Activated CD8-positive, alpha-beta memory T cell treated with anti-CD3 and anti-CD28 coated beads for 24 hours (primary cell): ENCODE measurements at places on chromosomes 2 and 18.

GRCh38 chr2:234158812-234159211, 108.3 kb downstream of the SPP2 start:
- DNase-seq, result no peak

DNA sequence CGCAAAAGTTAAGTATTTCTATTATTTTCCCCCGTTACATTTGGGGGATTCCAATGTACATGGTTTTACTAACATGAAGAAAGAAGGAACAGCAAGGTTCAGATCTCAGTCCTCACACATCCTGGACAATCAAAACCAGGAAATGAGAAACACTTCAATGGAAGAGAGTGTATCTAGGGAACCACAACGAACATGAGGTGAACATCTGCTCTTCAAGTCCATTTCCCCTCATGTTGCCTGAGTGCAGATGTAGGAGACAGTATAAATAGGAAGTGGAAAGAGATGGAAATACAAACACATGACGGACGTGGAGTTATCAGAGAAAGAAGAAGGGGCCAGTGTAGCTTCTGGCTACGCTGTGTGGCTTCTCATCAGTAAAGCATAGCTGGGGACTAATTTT, 52.6 kb downstream of the CHN1 start:
- DNase-seq, result no peak

- peak; percentile 56 for DNase-seq
Observed at GRCh38 chr18:21242141-21242779, at the start of gene GREB1L. TSS of gene GREB1L (plus strand) at chr18:21242232. CDS start at chr18:21383519, 141,287 bp downstream.

DNA sequence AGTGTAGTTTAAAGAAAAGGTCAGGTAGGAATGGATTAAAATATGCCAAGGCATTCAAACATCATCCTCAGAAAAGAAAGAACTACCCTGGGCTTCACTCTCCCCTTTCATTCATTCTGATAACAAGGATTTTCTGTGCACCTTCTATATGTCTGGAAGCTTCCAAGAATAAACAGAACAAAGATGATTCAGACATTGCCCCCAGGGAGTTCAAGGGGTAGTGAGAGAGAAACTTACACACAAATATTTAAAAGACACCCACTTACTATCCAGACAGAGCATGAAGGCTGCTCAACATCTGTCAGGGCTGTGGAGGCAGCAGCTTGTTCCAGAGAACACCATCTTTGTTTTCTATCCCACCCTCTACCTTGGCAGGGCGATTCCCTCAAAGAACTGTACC, 140.5 kb downstream of the ALK start:
- DNase-seq, result no peak

- DNase-seq, result no peak
Observed at GRCh38 chr18:43758734-43759133, 481.4 kb upstream of the SYT4 start.

- DNase-seq, result no peak
Observed at GRCh38 chr18:35067454-35067853, 26.2 kb downstream of the MAPRE2 start.

GRCh38 chr2:152468899-152469692, 134.1 kb downstream of the FMNL2 start:
- DNase-seq, result no peak

- no peak for DNase-seq
Observed at GRCh38 chr2:46239175-46239846, 57.9 kb upstream of the EPAS1 start.

DNA sequence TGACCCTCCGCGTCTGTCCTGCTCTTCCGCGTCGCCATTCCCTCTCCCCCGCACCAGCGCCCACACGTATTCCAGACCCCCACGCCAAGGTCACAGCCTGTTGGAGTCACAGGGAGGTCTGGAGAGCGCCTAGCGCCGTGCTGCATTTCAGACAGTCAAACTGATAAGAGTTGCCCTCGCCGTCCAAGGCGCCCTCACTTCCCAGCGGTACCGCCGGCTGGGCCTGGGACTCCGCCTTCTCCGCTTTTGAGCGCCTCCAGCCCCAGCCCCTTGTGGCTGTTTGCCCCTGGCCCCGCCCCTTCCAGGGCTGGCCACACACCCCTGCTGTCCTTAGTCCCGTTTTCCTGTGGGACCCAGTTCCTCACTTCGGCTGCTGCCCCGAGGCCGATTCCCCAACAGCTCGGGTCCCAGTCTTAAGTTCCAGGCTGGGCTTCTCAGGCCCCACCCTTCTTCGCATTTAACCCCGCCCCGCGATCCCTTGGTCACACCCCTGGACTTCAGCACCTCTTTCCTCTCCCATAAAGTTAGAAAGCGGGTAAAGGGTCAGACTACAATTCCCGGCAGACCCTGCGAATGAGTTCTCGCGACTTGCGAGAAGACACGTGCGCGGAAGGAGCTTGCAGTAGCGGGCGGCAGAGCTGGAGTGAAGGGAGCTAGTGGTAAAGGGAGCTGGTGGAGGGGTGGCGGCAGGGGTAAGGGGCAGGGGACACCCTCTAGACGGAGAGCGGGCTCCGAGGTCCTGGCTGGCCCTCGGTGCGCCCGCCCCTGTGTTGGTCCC, at the start of gene GMPPA:
TSS of gene GMPPA (plus strand) at position 612 of the 778 bp plus-strand sequence. CDS start 1,085 bp downstream, outside the sequence.
- DNase-seq, result peak; percentile 96

DNA sequence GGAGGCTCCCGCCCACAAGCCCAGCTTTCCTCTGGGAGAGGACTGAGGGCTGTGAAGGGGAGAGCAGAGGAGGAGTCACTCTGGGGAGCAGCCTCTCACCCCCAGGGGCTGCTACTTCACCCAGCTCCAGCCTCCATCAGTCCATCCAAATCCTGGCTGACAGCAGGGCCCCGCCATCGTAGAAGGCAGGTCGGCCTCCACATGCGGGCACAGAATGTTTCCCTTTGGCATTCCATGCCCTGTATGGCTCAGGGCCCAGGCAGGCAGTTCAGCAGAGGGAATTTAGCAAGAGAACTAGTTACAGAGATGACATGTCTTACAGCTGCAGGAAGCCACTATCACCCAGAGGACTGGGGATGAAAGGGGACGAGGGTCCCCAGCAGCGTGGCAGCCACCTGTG, 6.4 kb upstream of the ODC1 start:
- DNase-seq, result no peak

DNA sequence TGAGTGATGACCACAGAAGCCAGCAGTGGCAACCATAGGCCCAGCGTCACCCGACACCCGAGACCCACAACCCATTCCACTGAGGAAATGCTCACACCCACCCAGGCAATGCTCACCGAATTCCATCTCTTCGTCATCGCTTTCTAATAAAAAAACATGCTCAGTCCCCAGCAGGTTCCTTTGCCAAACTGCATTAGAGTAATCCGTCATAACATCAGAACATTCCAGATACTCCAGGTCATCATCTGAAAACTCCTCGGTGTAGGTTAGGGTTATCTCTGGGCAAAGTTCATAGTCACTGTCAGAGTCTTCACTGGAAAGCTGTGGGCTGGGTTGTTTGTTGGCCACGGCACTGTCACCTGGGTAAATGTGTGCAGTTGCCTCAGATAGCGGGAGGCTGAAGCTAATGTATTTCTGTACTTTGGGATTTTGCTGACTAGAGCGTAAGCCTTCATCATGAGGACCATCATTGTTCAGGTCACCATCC, 49.3 kb downstream of the ALPK2 start:
- peak; percentile 38 for DNase-seq

- no peak for DNase-seq
Observed at GRCh38 chr2:241495172-241496002, 13.0 kb downstream of the STK25 start.

GRCh38 chr18:9690418-9691188, 17.5 kb upstream of the RAB31 start:
- no peak for DNase-seq

DNA sequence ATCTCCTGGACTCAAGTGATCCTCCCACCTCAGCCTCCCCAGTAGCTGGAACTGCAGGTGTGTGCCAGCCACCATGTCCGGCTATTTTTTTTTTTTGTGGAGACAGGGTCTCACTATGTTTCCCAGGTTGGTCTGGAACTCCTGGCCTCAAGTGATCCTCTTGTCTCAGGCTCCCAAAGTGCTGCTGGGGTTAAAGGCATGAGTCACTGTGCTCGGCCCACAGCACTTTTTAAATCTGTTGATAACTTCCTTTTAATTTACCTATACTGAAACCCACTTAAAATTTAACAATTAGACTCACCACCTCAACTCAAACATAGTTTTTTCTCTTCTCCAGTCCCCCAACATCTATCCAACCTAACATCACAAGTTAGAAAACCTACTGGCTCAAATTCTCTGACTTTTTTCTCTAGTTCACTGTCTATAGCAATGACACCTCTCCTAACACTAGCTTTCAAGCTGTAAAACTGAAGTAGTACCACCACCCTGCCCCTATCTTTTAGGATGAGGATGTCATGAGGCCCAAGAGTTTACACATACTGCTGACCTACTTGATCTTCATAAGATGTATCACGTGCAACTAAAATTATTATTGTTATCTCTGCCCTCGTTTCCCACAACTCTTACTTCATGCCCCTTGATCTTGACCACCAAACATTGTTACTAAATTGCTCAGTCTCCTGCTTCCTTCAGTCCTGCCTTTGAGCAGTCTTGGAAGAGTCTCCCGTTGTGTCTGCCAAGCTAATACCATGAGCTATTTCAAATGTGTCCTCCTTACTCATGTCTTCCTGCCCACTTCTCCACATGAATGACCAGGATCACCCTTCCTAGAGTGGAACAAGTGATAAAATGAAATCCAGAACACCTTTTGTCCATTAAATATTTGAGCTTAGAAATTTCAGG, 142.3 kb upstream of the ZFP36L2 start:
- DNase-seq, result no peak

- no peak for DNase-seq
Observed at GRCh38 chr2:29108225-29108624, 7.0 kb upstream of the CLIP4 start.

GRCh38 chr2:33210626-33211025, 263.9 kb downstream of the LTBP1 start:
- no peak for DNase-seq

GRCh38 chr18:28136071-28136470, 40.9 kb downstream of the CDH2 start:
- no peak for DNase-seq

GRCh38 chr2:37711308-37711731, 39.9 kb upstream of the CDC42EP3 start:
- no peak for DNase-seq

- DNase-seq, result no peak
Observed at GRCh38 chr18:50006470-50007046, 188.4 kb downstream of the MYO5B start.

DNA sequence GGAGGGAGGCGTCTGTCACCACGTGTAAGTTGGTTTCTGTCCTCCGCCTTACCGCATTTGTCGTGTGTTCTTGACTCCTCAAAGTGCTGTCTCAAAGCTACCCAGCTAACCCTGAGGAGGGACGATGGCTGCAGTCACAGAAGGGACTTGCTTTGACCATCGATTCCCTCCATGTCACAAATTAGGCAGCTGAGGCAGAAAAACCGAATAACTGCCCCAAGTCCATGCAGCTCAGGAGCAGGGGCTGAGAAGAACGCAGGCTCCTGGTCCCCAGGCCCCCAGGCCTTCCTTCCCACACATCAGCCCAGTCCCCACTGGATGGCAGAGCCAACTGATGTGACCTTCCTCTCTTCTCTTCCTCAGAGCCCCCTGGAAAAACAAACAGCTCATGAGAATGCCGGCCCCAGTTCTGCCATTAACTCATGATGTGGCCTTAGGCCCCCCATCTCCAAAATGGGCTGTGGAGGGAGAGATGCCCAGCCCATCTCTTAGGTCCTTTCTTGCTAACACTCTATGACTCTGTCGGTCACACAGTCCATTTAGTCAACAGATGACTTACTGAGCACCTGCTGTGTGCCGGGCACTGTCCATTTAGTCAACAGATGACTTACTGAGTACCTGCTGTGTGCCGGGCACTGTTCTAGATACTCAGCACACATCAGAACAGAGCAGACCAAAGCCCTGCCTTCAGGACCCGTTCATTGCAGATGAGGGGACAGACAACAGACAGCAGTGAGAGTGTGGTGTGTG, 19.6 kb downstream of the MTERF4 start:
- DNase-seq, result peak; percentile 52

- no peak for DNase-seq
Observed at GRCh38 chr2:225465827-225466226, 66.3 kb downstream of the NYAP2 start.

DNA sequence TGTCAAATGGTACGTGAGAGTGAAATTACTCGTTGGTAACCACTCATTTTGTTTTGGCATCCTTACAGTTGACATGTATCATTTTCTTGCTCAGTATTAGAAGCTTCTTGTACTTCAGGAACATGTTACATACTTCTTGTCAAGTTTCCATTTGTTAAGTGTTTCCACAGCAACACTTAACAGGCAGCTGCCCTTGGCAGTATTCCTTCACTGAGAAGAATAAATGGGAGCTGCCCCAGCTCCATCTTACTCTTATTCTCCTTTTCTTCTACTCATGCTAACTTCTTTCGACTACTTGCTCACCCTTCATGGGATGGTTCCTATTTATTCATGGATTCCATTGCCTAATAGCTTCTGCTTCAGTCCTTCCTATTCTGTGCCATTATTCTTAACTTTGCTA, 60.1 kb upstream of the TUBA3E start:
- DNase-seq, result no peak

- DNase-seq, result no peak
Observed at GRCh38 chr18:78378403-78378802, 601.2 kb upstream of the SALL3 start.

GRCh38 chr2:38149531-38149930, 73.6 kb upstream of the CYP1B1 start:
- DNase-seq, result no peak

DNA sequence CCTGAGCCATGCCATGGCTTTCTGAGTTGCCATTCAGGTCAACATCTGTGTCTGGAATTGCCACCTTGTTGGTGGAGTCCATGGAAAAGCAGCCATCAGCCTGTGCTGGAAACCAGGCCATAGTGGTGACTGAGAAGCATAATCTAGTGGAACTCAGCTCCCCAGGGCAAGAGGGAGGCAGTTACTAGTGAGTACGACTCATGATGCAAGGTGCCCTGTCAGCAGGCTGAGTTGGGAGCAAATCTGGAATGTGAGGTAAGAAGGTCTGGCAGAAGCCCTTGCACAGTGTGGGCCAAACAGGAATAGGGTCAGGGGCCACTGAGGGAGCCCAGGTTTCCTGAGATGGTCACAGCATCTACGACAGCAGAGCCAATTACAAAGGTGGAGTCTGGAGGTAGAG, 37.1 kb downstream of the SULT1C2 start:
- no peak for DNase-seq

GRCh38 chr2:150619607-150620330, 132.3 kb upstream of the RND3 start:
- DNase-seq, result no peak

- peak; percentile 53 for DNase-seq
Observed at GRCh38 chr2:98909317-98910211, 26.5 kb downstream of the CRACDL start.

- DNase-seq, result no peak
Observed at GRCh38 chr18:30328839-30329238, 713.7 kb downstream of the DSC3 start.

GRCh38 chr2:170582751-170583463, 132.2 kb upstream of the SP5 start:
- DNase-seq, result no peak

- DNase-seq, result no peak
Observed at GRCh38 chr2:13917958-13918357, 714.6 kb upstream of the LRATD1 start.

- DNase-seq, result no peak
Observed at GRCh38 chr2:191747170-191747530, 69.2 kb downstream of the NABP1 start.

- DNase-seq, result no peak
Observed at GRCh38 chr2:75476761-75477160, 84.0 kb downstream of the EVA1A start.
